ENCODE measurements at places on chromosomes 11 and 22. TPM values are rescaled to one million over a fixed set of nuclear protein-coding genes. Genes with fewer than 3 reads are reported as not detected.
A peak's percentile ranks its signal among the peaks of the same experiment; 100 is the strongest.

ADAMTS15 gene
- total RNA-seq = not detected

PCNX3 gene
- total RNA-seq = 27.9 TPM

DNA sequence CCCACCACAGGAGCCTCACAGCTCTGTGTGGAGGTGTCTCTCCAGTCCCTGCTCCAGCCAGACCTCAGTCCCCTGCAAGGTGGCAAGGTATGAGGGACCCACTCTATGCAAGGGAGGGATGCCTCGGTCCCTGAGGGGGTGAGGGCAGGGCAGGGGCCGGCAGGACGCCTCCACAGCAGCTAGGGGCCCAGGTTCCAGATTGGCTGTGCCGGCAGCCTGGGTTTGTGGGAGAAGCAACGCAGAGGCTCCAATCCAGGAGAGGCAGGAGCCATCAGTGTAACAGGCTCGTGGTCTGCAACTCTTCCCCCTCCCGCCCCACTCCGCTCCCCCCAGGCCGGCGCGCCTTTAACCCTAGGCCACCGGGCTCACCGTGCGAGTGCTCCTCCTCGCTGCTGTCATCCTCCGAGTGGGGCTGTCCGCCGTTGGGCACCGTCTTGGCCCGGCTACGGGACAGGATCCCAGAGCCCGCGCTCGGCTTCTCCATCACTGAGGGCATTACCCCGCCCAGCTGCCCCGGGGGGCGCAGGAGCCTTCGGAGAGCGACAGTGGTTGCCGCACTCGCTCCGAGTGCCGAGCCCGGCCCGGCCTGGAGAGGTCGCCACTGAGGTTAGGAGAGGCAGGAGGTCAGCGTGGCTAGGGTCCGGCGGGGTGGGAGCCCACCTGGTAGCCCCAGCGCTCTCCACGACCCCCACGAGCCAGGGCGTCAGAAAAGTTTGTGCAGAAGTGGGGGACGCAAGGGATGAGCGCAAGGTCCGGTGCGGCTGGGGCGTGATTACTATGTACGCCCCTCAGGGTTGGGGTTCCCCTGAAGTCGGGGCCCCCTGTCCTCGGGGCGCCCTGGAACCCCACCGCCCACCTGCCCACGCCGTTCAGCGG, 765 bp downstream of the RCOR2 start:
- DNase-seq = peak; percentile 69

- DNase-seq = no peak
These were observed 5.4 kb downstream of the FUT4 start for GRCh38 chr11:94549146-94549545.

Data from activated CD4-positive, alpha-beta T cell treated with anti-CD3 and anti-CD28 coated beads for 36 hours (primary cell).